ENCODE measurements at places on chromosomes 3 and 15.

DNA sequence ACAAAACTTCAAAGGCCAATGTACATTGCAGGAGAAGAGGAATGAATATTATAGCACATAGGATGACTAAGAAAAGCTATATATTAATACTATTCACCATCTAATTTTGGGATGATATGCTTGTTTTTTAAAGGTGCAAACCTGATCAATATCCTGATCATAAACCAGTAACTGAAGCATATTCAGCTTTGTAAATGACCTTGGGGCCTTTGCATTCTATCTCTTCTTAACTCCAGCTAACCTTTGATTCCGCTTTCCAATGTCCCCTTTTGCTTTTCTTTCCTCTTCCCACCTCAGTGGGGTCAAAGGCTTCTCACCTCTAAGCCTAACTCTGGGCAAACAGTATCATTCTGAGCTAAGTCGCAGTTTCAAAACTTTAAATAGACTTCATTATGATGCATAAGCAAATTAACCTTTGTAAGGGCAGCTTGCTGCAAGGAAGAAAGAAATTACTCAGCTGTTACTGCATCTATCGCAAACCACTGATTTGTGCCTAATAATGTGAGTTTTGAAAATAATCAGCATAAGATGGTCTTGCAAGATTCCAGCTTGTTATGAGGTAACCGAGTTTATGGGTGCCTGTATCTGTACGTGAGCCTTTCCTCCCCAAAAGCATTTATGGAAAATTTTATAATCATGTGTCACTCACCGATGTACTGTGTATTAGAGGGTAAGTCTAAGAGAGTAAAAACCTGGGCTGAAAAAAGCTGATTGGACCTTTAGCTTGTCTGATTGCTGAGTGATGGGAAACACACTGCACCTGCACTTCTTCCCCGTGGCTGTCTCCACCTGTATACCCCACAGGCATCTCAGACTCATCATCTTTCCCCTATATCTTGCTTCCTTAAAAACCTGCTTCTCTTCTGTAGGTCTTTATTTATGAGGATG is 116.8 kb downstream of the TPRG1 start:
- DNase-seq = no peak

- DNase-seq = no peak
Measured at GRCh38 chr15:28888900-28889299, 3.1 kb downstream of the APBA2 start.

GRCh38 chr15:71480556-71480955 is 329.8 kb upstream of the NR2E3 start:
- no peak for DNase-seq

- peak; percentile 77 for DNase-seq
Measured at GRCh38 chr15:37891766-37892368, 42.6 kb upstream of the TMCO5A start.

All from midbrain (tissue), 1 donor.